ENCODE measurements at places on chromosomes 2 and 18.

GRCh38 chr2:75113231-75113869 lies 86.0 kb downstream of the TACR1 start:
- DNase-seq = no peak

DNA sequence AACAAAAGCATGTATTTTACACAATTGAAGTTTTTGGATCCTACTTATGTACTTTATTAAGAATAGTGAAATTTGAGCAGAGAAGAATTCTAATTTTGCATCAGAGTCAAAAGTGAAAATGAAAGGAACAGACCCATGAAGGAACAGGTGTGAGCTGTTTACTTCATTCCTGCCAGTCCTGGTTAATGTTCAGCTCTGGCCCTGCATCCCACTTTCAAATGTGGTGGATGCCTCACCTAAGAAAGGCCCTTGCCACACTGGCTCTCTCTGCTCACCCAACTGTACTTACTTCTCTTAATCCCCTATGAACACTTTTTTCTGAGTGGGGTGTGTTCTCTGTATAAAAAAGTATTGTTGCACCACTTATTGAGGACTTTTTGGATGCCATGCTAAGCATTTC lies 22.2 kb downstream of the FAM110C start:
- no peak for DNase-seq

- no peak for DNase-seq
Measured at GRCh38 chr18:57727952-57728807, 74.9 kb downstream of the ATP8B1 start.

DNA sequence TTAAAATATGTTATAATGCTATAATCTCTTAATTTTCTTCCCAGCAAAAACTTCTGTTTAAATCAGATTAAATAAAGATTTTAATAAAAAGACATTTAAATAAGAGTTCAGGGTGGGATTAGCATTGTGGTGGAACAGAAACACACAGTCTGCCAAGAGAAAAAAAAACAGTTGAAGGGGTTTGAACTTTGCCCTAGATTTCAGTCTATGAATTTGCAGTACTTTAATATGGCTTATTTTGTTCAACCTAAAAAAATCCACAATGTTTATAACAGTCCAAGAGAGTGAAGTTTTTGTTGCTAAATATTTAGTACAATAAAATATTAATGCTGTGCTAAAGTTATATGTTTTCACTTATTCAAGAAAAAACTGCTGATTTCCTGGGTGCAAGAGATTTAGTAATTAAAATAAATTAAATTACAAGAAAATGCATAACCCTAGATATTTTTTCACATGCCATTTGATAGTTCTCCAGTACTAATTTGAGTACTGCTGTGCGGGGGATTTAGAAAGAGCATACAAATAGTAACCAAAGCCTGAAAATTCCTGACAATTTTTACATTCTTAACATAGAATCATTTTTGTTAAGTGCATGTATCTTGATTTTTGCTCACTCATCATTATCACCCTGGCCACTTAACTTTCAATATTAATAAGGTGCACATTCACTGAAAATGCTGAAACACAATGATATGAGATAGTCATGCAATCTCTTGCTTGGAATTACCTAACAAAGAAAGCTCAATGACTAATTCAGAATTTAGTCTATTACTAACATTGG lies 52.6 kb downstream of the SLC40A1 start:
- no peak for DNase-seq

DNA sequence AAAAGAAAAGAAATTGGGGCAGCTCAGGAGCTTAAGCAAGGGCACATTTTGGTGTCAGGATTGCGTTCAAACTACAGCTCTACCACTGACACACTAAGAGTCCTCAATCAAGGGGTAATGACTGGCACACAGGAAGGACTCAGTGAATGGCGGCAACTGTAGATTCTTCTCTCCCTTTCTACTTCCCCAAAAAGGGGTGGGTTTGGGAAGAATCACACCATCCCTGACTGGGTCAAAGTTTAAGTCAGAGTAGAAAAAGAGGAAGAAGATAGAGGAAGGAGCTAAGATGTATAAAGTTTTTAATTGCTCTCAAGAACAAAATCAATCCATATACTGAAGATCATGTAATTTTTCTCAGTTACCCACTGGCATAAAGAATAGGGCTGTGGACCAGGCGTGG lies 2.6 kb downstream of the NLRC4 start:
- no peak for DNase-seq

- no peak for DNase-seq
Measured at GRCh38 chr2:167988296-167988695, 259.1 kb downstream of the STK39 start.

All from stimulated activated CD8-positive, alpha-beta memory T cell treated with anti-CD3 and anti-CD28 coated beads, Interleukin-15, amount 100 ng/mL, for 48 hours (primary cell).